ENCODE measurements at places on chromosomes 5 and 9.

GRCh38 chr9:134785325-134786108 lies 95.1 kb upstream of the FCN2 start:
- no peak for DNase-seq

DNA sequence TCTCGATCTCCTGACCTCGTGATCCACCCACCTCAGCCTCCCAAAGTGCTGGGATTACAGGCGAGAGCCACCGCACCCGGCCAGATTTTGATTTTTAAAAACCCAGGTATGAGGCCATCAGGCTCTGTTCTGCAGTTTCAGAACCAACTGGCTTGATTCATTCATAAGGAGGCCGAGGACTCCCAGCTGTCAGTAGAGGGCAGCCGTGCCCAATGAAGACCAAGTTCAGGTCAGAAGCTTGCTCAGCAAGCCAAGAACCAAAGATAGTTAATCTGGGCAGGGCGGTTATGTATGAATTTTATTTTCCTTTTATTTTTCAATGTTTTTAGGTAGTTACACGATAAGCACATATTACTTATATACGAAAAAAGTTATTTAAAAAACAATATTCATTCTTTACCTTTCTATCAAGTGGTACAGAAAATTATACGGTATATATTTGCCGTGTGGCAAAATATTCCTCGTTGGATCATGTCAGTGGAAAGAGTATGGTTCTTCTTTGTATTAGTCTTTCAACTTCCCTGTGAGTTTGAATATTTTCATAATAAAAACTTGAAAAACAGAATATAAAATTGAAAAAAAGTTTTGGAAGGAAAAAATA lies 18.0 kb downstream of the MGAT1 start:
- peak; percentile 74 for DNase-seq

DNA sequence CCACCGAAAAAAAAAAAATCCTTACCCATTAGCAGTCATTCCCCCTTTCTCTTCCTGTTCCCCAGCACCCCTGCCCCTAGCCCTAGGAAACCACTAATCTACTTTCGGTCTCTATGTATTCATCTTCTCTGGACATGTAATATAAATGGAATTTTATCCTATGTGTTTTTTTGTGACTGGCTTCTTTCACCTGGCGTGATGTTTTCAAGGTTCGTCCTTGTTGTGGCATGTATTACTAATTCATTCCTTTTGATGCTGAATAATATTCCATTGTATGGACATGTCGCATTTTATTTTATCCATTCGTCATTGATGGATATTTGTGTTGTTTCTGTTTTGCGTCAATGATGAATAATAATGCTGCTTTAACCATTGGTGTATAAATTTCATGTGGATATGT lies 42.8 kb upstream of the SH3GL2 start:
- DNase-seq: no peak

DNA sequence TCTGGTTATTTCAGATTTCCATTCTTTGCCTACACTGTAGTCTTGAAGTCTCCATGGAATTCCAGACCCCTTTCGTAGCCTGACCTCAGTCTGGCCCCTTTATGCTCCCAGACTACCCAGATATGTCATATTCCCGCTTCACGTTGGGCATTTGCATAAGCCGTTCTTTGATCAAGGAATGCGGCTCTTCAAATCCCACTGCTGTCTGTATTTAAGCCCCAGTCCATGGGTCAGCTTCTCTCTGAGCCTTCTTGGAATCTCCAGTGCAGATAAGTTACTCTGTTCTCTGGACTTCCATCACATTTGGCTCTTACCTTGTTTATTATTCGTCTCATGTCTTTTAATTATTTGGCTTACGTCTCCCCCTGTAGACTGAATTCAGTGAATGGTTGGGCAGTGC lies 97.4 kb downstream of the PARP8 start:
- no peak for DNase-seq

GRCh38 chr5:1547655-1548054 lies 23.9 kb upstream of the LPCAT1 start:
- DNase-seq: no peak

DNA sequence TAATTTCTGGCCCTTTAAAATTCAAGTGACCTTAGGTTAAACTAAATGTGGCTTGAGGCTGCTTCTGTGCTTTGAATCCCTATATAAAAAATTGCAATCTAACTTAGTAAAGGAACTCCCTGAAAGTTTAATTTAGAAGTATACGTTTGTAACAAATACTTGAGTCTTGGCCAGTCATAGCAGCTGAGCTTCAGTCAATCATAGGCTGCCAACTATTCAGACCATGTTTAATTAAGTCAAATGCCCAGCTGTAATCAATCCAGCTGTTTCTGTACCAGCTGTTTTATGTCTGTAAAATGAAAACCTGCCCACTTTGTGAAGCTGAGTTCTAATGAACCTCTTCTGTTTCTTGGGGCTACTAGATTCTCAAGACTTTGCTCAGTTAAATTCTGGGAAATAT lies 760.1 kb downstream of the MAT2B start:
- no peak for DNase-seq

GRCh38 chr5:76086095-76086494 lies 2.9 kb downstream of the SV2C start:
- no peak for DNase-seq

DNA sequence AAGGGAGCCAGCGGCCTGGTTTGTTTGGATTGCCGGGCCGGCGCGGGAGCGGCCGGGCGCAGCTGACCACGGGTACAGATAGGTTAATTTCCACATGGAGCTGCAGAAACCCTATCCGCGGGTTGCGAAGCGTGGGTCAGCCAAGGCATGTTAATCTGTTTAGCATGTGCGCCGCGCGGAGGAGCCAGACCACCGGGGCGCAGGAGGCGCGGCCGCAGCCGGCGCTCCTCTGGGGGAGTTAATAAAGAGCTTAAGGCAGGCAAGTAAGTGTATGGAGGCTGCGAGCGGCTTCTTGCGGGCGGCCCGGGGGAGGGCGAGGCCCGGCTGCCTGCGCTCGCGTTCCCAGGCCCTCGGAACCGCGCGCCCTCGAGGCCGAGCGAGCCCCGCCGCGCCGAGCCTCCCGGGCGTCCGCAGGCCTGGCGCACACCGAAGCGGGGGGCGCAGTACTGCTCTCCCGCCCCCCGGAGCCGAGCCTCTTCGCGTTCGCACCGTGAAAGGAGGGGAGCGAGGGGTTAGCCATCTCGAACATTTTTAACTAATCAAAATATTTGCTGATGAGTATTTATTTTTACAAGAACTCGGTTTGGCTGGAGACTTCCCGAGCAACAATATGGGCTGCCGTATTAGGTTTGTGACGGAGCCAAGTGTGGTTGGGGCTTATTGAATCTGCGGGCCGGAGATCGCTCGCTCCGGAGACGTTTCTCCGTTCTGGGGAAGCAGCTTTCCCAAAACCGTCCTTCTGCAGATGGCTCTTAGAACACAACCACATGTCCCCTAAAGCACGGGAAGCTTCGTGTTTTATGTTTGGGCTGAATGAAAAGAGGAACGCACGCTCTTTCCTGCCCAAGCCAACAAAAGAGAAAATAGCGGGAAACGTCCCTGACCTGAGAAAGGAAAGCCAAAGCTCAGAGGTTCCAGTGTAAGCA lies 28.8 kb downstream of the FOXD1 start:
- DNase-seq: peak; percentile 24

DNA sequence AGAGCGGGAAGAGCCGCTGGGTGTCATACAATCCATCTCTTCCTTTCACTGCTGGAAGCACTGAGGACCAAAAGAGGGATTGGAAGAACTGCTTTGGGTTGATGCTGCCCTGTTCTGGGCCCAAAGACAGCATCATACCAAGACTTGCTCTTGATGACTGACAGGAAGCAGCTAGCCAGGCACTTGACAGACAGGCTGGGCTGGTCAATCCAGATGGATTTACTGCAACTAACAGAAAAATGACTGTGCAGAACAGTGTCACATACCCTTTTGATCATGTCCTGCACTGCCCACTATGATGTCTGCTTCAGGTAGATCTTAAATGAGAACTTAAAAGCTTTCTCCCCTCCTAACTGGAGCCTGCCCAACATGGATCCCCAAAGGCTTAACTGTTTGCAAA lies 157.6 kb downstream of the CRB2 start:
- DNase-seq: no peak

DNA sequence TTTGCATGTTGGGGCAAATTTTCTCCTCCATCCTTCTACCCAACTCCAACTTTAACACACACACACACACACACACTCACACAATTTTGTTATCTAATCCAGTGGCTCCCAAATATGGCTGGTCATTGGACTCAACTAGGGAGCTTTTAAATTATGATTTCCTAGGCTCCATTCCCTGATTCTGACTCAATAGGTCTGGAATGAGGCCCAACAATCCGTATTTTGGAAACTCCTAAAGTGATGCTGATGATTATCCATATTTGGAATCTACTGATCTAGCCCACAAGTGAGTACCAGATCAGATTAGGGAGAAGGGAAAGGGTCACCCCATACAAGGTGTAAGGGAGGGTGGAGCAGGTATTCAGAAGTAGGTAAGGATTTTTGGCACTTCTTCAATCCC lies 309.7 kb downstream of the TLE1 start:
- DNase-seq: no peak

DNA sequence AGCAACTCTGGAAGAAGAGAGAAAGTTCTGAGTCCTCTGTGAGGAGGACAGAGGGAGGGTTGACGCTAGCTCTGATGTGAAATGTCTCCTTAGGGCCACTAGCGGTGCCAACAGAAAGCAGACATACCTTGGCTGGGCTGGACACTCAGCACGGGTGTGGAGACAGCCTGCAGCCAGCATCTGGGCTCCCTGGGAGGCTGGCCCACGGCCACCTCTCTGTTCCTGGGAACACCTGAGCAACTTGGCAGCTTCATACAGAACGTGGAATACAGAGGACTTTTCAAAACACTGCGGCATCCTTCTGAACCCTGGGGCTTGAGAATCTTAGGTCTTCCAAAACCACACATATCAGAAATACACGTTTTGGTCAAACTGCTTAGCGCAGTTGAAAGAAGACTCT lies 269.1 kb downstream of the FSTL4 start:
- DNase-seq: no peak

- no peak for DNase-seq
Measured at GRCh38 chr5:52743529-52743928, 44.2 kb upstream of the ITGA1 start.

GRCh38 chr9:22512495-22512894 lies 65.9 kb downstream of the DMRTA1 start:
- no peak for DNase-seq

GRCh38 chr5:96455789-96456188 lies 22.7 kb upstream of the PCSK1 start:
- no peak for DNase-seq

- DNase-seq: peak; percentile 46
Measured at GRCh38 chr9:130451509-130452388, 7.0 kb downstream of the ASS1 start.

- DNase-seq: no peak
Measured at GRCh38 chr5:40089269-40089668, 590.4 kb upstream of the PTGER4 start.

All from activated T-cell treated with anti-CD3 and anti-CD28 coated beads, Interleukin-2, amount 50 U/mL, for 48 hours (primary cell).